T-helper 2 cell treated with Interferon-gamma antibody and Interleukin-4, amounts not matched to agents 5 μg/mL and 100 μg/mL, for 36 hours (primary cell): ENCODE measurements at places on chromosomes 6 and 20.

DNA sequence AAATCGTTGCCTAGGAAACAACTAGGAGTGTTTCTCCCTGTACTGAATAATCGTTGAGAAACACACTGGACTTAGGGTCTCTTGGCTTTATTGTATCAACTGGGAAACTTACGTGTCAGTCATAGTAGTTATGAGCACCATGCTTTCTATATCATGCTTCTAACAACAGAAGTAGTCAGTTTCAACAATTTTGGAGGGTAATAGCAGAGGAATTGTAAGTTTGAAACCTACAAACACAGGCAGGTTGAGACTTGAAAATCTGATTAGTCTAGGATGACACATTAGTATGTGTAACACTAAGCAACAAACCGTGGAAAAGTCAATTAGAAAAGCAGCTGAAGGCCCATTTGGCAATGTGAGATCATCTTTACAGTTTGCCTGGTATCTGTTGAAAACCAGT, 43.9 kb upstream of the FABP7 start:
- no peak overlapping the region for H3K4me3 ChIP-seq
- H3K36me3 ChIP-seq: no peaks in the 10 kb centered on the region
- no peaks in the 10 kb centered on the region for H3K4me1 ChIP-seq
- no peak for DNase-seq

DNA sequence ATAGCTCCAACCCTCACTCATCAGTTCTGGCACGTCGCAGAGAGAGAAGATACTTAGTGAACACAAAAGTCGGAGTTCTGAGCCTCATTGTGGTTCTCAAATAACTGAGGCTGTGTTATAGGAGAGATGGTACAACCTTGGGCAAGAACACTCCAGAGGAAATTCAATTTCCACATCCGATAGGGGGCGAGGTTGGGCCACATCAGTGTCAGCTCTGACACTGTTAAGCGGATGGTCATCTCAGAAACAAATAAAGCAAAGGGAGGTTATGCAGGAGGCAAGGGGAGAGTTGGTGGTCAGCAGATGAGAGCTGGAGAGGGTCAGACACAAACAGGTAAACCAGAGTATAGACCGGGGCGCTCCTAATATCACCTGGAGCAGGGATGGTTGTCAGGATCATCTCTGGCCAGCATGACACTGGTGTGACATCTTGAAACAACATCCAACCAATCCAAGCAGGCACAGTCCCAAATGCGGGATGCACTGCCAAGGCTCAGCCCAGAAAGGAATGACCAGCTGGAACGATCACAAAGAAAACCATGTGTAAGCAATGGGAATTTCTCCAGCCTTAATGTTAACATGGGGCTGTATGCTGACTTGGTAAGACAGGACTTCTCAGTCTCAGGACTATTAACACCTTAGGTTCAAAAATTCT, 331.8 kb downstream of the HACE1 start:
- H3K4me1 ChIP-seq: peaks cover 6% of the 10 kb centered on the region
- H3K27ac ChIP-seq: no peak overlapping the region
- no peak overlapping the region for H3K4me3 ChIP-seq
- DNase-seq: no peak

DNA sequence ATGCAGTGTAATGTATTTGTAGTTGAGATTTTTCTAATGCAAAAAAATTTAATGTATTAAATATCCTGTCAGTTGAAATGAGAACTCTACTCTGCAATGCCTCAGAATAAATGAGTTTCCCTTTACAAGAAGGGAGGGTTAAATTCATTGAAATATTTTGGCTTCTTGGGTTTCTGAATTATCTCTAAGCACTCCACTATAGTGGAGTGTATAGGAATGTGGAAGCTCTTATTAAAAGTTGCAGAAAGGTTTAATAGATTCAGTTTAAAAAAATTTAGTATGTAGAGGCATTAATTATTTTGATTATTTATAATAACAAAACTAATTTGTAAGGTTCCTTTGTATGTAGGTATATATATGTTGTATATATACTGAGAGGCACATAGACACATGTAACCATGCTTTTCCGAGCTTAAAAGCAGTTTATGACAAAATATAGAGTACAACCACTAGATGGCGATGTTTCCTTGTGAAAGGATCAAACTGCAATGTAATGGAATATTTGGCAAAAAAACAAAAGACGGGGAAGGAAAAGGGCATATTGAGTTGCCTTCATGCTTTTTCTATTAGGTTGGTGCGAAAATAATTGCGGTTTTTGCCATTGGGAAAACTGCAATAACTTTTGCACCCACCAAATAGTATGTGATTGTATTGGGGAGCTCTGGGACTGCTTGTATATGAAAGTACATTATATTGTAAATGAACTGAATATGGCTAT, 144.2 kb downstream of the MYO6 start:
- no peaks in the 10 kb centered on the region for H3K4me1 ChIP-seq
- no peaks in the 10 kb centered on the region for H3K27me3 ChIP-seq
- H3K27ac ChIP-seq: no peak overlapping the region

DNA sequence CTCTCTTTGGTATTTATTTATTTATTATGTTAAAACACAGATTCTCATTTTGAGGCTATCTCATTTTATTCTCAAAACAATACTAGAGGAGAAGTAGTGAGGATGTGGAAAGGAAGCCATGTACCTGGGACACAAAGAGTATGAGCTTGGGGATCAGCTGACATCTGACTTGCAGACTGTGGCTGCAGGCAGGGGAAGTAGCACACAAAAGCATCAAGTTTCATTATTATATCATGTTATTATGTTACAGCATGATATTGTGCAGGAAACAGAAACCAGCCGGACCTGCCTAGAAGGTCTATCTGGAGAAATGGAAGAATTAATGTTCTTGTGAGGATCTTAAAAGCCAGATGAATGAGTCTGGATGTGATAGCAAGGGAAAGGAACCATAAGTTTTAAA, 248.2 kb downstream of the KHDC1L start:
- peaks cover 1% of the 10 kb centered on the region for H3K36me3 ChIP-seq
- no peaks in the 10 kb centered on the region for H3K27me3 ChIP-seq
- no peak overlapping the region for H3K4me3 ChIP-seq
- H3K27ac ChIP-seq: no peak overlapping the region
- no peak for DNase-seq

- no peak overlapping the region for H3K4me3 ChIP-seq
- H3K4me1 ChIP-seq: peaks cover 2% of the 10 kb centered on the region
- no peak overlapping the region for H3K27ac ChIP-seq
- peak; percentile 80 for DNase-seq
- peaks cover 15% of the 10 kb centered on the region for H3K27me3 ChIP-seq
Observed at GRCh38 chr20:48846516-48847492, 19.0 kb upstream of the PREX1 start.

- H3K27ac ChIP-seq: no peak overlapping the region
- no peak for DNase-seq
- no peaks in the 10 kb centered on the region for H3K36me3 ChIP-seq
- no peaks in the 10 kb centered on the region for H3K27me3 ChIP-seq
- no peaks in the 10 kb centered on the region for H3K4me1 ChIP-seq
- H3K4me3 ChIP-seq: no peak overlapping the region
Observed at GRCh38 chr6:48111575-48111974, 578 bp upstream of the PTCHD4 start.

GRCh38 chr6:163501026-163501425, 86.5 kb downstream of the QKI start:
- peaks cover 25% of the 10 kb centered on the region for H3K36me3 ChIP-seq
- no peaks in the 10 kb centered on the region for H3K27me3 ChIP-seq
- no peak overlapping the region for H3K4me3 ChIP-seq
- no peak overlapping the region for H3K27ac ChIP-seq

DNA sequence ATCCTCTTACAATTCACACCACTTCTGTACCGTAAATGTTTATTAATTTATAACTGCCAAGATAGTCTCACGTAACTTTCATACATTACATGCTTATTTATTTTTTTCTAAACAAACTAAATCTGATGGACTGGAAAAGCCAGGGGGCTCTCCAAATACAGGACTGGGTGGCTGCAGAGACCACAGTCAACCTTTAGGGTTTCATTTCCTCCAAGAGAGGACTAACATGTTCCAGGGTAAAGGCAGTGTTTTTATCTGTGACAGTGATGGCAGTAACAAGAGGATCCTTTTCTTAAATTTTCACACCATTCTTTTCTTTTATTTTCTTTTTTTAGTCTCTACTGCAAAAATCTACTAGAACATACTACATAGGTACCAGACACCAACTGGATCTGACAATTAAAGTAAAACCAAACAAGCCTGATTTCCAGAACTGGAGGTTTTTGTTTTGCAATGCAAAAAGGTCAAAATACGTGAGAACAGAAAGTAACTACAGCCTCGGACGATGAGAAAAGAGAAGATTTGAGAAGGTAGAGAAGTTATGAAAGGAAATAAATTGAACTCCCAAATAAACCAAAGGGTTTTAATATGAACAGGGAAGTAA, 1.2 kb downstream of the LMBRD1 start:
- H3K27me3 ChIP-seq: no peaks in the 10 kb centered on the region
- H3K4me3 ChIP-seq: peak overlapping the region; percentile 97
- DNase-seq: no peak
- peaks cover 29% of the 10 kb centered on the region for H3K4me1 ChIP-seq
- H3K36me3 ChIP-seq: peaks cover 10% of the 10 kb centered on the region

GRCh38 chr6:40734607-40735006, 147.4 kb upstream of the LRFN2 start:
- no peaks in the 10 kb centered on the region for H3K4me1 ChIP-seq
- no peak overlapping the region for H3K4me3 ChIP-seq
- H3K27ac ChIP-seq: no peak overlapping the region
- peaks cover 12% of the 10 kb centered on the region for H3K27me3 ChIP-seq
- no peak for DNase-seq

DNA sequence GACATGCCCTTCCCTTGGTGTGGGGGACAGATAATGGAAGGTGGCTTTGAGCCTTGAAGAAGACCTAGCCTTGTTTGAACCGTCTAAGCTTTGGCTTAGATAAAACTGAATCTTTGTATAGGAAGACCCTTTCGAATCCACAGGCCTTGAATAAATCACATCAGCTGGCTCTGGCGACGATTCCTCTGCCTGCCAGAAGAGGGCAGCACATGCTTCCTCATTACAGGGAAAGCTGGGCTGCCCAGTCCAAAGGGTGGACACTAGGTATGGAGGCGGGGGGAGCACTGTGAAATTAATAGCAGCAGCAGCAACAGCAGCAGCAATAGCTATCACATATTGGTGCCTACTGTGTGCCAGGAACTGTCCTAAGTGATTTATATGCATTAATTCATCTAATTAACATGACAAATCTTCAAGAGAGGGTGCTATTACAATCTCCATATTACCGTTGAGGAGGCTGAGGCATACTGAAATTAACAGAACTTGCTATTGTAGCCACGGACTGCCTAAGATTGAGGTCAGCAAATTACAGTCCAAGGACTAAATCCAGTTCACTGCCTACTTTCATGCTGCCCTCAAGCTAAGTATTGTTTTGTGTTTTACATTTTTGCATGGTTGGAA, 85.1 kb downstream of the CLIC5 start:
- H3K4me1 ChIP-seq: peaks cover 6% of the 10 kb centered on the region
- peaks cover 2% of the 10 kb centered on the region for H3K27me3 ChIP-seq
- peak; percentile 46 for DNase-seq
- no peak overlapping the region for H3K4me3 ChIP-seq

DNA sequence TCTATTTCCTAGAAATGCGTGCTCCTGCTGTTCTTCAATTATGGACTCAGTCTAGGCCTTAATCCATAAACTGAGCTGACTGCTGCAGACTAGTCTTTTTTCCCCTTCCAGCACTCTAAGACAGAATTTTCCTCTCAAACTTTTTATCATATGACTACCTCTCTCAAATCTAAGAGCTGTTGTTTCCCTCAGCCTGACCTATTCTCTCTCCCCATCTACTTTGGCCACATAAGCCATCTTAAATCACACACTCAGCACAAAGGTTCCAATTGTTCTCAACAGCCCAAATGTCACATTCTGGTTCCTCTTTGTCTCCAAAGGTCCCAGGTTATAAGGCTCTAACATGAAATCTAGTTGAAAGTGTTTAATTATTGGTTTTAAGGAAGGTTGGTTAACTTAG, 85.2 kb downstream of the PRSS35 start:
- DNase-seq: no peak
- H3K4me3 ChIP-seq: no peak overlapping the region
- no peak overlapping the region for H3K27ac ChIP-seq
- no peaks in the 10 kb centered on the region for H3K27me3 ChIP-seq
- no peaks in the 10 kb centered on the region for H3K4me1 ChIP-seq
- H3K36me3 ChIP-seq: no peaks in the 10 kb centered on the region

- H3K4me3 ChIP-seq: no peak overlapping the region
- H3K27ac ChIP-seq: no peak overlapping the region
- no peak for DNase-seq
- no peaks in the 10 kb centered on the region for H3K4me1 ChIP-seq
- no peaks in the 10 kb centered on the region for H3K27me3 ChIP-seq
Observed at GRCh38 chr20:22403632-22404361, 180.6 kb downstream of the FOXA2 start.

DNA sequence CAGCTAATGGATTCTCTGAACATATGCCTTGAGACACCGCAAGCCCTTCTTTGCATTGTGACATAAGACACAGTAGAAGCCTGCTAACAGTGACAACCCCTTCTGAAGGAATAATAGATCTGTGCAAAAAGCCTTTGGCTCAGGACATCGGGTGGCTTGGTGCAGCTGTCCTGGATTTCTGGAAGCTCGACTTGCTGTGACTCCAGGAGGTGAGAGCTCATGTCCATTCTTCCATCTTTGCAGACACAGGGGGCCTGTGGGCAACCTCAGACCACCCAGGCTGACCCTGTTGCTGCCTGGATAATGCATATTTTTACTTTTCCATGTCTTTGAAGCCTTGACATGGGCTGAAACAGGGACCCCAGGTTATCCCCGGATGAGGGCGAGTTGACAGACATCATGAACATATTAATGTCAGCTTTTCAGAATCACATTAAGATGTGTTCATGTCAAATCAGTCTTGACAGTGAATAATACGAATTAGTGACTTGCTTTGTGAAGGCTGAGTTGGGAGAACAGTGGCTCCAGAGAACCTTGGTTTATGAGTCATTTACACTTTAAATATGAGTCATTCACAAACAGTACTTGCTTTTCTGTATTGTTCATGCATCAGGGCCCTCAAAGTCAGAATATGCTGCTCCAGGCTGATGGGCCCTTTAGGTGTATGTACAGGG, 66.8 kb upstream of the IYD start:
- peaks cover 8% of the 10 kb centered on the region for H3K27me3 ChIP-seq
- no peak overlapping the region for H3K4me3 ChIP-seq
- H3K4me1 ChIP-seq: peaks cover 6% of the 10 kb centered on the region
- DNase-seq: peak; percentile 26
- H3K36me3 ChIP-seq: no peaks in the 10 kb centered on the region

GRCh38 chr6:111478749-111479148, 4.3 kb downstream of the REV3L start:
- H3K4me1 ChIP-seq: peaks cover 34% of the 10 kb centered on the region
- peaks cover 7% of the 10 kb centered on the region for H3K36me3 ChIP-seq
- H3K27me3 ChIP-seq: no peaks in the 10 kb centered on the region
- no peak overlapping the region for H3K4me3 ChIP-seq
- no peak overlapping the region for H3K27ac ChIP-seq

DNA sequence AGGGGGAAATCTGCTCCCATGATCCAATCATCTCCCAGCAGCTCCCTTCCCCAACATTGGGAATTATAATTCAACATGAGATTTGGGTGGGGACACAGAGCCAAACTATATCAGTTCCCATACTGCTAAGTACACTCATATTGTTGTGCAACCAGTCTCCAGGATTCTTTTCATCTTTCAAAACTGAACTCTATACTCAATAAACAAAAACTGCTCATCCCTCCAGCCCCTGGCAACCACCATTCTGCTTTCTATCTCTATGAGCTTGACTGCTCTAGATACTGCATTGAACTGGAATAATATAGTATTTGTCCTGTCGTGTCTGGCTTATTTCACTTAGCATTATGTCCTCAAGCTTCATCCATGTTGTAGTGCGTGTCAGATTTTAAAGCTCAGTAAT, 42.9 kb downstream of the STX11 start:
- DNase-seq: no peak
- no peak overlapping the region for H3K4me3 ChIP-seq
- peaks cover 19% of the 10 kb centered on the region for H3K36me3 ChIP-seq
- H3K4me1 ChIP-seq: peaks cover 3% of the 10 kb centered on the region
